Amygdala (tissue), 56 donors: ENCODE measurements at places on chromosomes 13 and 19.

DNA sequence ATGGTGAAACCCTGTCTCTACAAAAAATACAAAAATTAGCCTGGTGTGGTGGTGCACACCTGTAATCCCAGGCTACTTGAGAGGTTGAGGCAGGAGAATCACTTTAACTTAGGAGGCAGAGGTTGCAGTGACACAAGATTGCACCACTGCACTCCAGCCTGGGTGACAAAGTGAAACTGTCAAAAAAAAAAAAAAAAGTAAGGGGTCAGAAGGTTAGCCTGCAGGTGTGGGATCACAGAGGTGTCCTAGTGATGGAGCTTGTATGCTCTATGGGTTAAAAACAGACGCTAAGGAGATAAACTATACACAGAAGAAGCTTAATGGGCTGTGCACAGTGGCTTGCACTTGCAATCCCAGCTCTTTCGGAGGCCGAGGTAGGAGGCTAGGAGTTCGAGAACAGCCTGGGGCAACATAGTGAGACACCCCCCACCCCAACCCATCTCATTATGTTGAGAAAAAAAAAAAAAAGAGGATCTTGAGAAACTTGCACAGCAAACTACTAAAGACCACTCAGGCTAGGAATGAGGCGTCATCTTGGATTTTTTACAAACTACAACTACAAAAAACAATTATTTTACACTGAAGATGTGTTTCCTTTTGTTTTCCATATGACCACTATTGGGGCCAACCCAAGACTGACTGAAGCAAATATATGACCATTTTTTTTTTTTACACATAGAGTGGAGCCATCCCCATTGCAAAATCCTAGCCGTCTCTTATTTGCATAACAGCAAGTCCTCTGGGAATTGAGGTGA, 7.9 kb downstream of the FOSB start:
- DNase-seq: no peak

- no peak for DNase-seq
Observed at GRCh38 chr13:46659413-46660065, 106.6 kb downstream of the LRCH1 start.

DNA sequence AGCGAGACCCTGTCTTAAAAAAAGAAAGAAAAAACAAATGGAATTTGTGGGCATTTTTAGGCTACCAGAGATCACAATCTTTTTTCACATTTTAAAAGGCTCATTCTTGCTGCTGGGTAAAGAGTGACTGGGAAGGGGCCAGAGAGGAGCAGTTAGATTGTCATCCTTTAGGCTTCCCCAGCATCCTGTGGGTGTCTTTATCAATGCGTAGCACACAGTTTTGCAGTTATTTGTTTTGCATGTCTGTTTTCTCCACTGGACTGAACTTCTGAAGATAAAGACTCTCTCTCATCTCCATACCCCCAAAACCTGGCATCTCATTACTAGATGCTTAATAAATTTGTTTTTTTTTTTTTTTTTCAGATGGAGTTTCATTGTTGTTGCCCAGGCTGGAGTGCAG, 2.1 kb upstream of the UTP14C start:
- no peak for DNase-seq

DNA sequence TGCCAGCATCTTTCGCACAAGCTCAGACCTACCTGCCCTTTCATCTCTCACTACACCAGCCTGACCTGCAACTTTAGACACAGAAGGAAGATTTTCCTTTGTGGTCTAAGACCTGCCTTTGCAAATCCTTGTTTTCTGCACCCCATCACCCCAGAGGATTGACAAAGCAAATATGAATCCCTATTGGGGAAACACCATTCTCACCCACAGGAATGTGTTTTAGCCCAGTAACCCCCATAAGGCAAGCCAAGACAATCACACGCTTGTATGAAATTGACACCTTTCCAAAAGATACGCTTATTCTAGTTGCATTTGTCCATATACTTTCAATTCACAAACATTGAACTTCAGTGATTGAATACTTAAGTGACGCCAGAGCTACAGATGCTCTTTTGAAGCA, 55.7 kb downstream of the SPATA13 start:
- DNase-seq: no peak

GRCh38 chr13:30551189-30551588, 66.5 kb upstream of the USPL1 start:
- DNase-seq: no peak

- peak; percentile 30 for DNase-seq
Observed at GRCh38 chr13:110138010-110138699, 168.8 kb downstream of the COL4A1 start.

- no peak for DNase-seq
Observed at GRCh38 chr19:53853707-53854106, 14.0 kb upstream of the MYADM start.

GRCh38 chr13:51761643-51762350, 42.2 kb downstream of the DHRS12 start:
- no peak for DNase-seq

DNA sequence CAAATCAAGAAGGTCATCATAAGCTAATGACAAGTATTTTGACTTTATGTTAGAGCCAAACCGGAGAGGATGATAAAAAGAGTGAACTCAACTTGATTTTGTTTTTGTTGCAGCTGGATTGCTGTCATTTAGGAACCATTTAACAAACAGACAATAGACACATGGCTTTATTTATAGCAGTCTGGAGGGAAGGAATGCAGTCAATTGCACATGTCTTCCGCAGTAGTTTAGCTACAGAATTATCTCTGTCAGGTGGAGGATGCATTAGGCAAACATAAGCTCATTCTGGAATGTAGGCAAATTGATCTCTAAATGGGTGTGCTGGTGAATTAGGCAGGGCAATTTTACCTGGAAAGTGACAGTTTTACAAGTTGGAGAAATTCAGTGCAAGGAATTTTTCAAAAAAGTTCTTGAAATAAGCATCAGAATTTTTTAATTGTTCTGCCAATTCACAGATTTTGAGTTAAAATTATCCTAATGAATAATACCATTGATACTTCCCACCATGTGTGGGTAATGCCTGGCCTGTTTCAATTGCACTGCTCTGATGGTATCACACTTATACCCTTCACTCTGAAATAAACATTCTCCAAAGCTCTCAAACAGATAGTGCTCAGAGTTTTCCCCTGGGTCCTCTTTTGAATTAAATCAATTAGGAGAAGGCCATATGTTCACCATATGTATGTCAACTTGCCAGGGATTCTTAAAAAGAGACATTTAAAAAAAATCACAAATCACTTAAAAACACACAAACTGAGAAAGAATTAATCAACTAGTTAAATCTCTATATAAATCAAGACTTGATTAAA, 318.3 kb downstream of the NDFIP2 start:
- no peak for DNase-seq

- DNase-seq: peak; percentile 64
Observed at GRCh38 chr19:55258476-55258827, 365 bp downstream of the PPP6R1 start.

GRCh38 chr13:30735025-30735871, at the start of gene ALOX5AP:
ALOX5AP (plus strand) TSS chr13:30735543; CDS start chr13:30735606, 63 bp downstream.
- no peak for DNase-seq
